Right atrium auricular region (tissue), 2 donors: ENCODE measurements at places on chromosomes 1 and 21. TPM values are rescaled to one million over a fixed set of nuclear protein-coding genes. Genes with fewer than 3 reads are reported as not detected.
A peak's percentile ranks its signal among the peaks of the same experiment; 100 is the strongest.

The OLFM3 gene
- total RNA-seq, result not detected

The CXADR gene
- total RNA-seq, result 25.8 TPM

The MTMR11 gene
- 1.6 TPM for total RNA-seq

The KCNK1 gene
- total RNA-seq, result 42.3 TPM

The NEK2 gene
- total RNA-seq, result not detected

DNA sequence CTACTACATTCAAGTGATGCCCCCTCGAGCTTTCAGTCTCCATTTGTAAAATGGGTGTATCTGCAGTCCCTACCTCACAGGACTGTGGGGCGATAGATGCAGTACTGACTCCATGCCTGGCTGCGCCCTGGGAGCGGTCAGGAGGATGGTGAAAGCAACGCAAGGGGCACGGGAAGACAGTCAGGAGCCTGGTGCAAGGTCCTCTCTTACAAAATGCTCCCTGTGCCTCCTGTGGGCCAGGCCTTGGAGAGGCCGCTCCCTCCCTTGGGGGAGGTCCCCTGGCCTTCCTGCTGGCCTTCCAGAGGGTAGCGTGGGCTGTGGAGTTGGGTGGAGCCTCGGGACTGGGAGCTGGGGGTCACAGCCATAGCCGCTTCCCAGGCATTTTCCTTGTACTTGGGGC, 21.6 kb downstream of the FAM151A start:
- H3K4me1 ChIP-seq, result no peaks in the 10 kb centered on the region
- peaks cover 31% of the 10 kb centered on the region for H3K36me3 ChIP-seq
- DNase-seq, result no peak
- no peak overlapping the region for H3K27ac ChIP-seq

DNA sequence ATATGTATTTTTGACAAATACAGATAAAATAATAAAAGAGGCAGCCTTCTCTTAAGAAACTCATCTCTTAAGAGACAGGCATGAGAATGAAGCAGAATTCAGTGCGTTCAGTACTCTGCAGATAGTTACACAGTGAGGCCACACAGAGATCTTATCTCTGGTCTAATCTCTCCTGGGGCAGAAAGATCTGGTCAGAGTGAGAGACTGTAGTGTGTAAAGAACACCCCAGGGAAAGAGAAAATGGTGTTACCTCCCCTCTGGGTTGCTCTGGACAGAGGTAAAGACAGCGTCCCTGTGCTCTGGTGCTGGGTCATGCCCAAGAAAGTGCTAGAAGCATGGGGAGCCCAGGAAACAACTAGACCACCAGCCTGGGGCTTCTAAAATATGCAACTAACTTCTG, 216.3 kb downstream of the SIPA1L2 start:
- H3K27me3 ChIP-seq, result no peaks in the 10 kb centered on the region
- H3K4me3 ChIP-seq, result no peak overlapping the region
- DNase-seq, result no peak
- no peaks in the 10 kb centered on the region for H3K4me1 ChIP-seq
- peaks cover 36% of the 10 kb centered on the region for H3K36me3 ChIP-seq

- no peak for DNase-seq
- no peak overlapping the region for H3K27ac ChIP-seq
- no peak overlapping the region for H3K4me3 ChIP-seq
- no peaks in the 10 kb centered on the region for H3K4me1 ChIP-seq
- H3K36me3 ChIP-seq, result no peaks in the 10 kb centered on the region
Observed at GRCh38 chr1:220666349-220666748, 23.8 kb upstream of the C1orf115 start.

DNA sequence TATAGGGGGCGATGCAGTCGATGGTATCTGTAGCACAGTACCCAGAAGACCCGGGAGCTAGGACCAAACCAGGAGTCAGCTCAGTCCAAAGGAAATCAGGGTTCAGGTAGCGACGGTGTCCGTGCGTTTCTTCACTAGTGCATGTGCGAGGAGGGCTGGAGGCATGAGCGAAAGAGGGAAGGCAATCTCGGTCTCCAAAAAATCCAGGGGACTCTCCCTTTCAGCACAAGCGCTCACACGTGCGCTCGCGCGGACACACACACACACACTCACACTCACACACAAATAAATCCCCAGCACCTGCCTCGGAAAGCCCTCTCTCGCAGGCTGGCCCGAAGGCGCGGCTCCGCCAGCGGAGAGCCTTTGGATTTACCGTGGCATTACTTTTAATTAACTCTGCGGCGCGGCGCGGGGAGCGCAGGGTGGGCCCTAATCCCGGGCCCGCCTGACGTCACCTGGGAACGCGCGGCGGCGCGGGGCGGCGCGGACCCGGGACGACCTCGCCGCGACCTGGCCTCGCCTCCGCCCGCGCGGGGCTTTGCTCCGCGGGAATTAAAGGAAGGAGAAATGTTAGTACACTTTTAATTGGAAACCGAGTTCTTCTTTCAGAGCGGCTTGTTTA, 121.2 kb downstream of the LMX1A start:
- no peak overlapping the region for H3K27ac ChIP-seq
- H3K4me3 ChIP-seq, result peak overlapping the region; percentile 26
- peaks cover 7% of the 10 kb centered on the region for H3K27me3 ChIP-seq
- no peak for DNase-seq
- no peaks in the 10 kb centered on the region for H3K4me1 ChIP-seq

GRCh38 chr21:44890961-44891541, 17.6 kb upstream of the PTTG1IP start:
- no peak overlapping the region for H3K27ac ChIP-seq
- no peak for DNase-seq
- no peaks in the 10 kb centered on the region for H3K27me3 ChIP-seq
- no peak overlapping the region for H3K4me3 ChIP-seq

DNA sequence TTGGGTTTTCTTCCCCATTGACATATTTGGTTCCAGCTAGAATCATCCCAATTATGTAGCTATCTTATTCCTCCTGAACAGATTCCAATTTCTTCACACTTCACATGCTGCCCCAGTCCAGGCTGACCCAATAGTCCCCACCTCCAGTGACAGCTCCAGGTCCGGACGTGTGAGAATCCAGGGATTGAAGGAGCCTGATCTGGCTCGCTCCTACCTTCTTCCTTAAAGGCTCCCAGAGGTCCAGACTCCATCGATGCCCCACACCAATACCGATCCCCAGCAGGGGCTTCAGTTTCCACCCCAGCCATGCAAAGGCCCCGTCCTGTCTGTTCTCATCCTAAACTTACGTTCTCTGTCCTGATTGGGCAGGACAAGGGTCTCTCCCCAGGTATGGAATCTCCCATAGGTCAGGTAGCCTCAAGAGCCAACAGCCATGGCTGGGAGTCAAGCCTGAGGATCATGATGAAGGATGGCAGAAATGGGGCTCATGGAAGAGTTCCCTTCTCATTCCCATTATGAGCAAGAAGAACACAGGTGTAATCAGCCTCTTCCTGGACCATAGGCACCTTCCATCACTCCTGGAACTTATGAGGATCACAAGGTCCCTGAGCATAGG, 20.4 kb upstream of the SLAMF9 start:
- H3K27me3 ChIP-seq, result no peaks in the 10 kb centered on the region
- DNase-seq, result peak; percentile 23
- H3K4me1 ChIP-seq, result peaks cover 14% of the 10 kb centered on the region
- H3K4me3 ChIP-seq, result no peak overlapping the region
- H3K36me3 ChIP-seq, result no peaks in the 10 kb centered on the region
- no peak overlapping the region for H3K27ac ChIP-seq

DNA sequence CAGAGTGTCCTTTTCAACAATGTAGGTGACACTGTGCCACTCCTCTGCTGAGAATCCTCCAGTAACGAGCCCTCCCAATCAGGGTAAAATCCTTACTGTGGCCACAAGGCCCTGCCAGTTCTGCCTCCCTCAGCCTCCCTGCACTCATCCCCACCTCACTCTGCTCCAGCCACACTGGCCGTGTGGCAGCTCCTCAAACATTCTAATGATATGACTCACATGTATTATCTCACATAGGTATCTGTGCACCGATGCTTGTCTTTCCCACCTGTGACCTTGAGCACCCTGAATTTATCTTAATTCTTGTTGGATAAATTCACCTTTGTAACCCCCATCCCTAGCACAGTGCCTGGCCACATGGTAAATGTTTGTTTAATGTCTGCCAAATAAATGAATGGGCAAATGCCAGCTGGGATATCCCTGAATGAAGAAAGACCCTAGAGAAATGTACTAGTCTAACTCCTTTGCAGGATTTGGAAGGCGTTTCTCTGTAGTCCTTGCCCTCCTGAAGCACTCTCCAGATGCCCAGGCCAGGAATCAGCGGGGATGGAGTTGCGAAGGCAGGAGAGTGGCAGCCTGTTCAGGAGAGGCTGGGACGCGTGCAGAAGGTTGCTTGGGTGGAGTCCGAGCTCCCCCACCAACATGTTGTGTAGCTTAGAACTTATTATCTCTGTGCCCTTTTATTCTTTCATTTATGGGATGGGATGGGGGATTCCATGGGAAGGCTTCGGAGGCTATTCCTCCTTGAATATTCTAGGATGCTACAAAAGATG, 106.0 kb downstream of the TMEM53 start:
- H3K4me1 ChIP-seq, result no peaks in the 10 kb centered on the region
- no peak overlapping the region for H3K27ac ChIP-seq
- H3K27me3 ChIP-seq, result no peaks in the 10 kb centered on the region
- DNase-seq, result no peak

GRCh38 chr1:221141606-221142285, 262.5 kb downstream of the HLX start:
- no peak overlapping the region for H3K27ac ChIP-seq
- H3K4me3 ChIP-seq, result no peak overlapping the region
- no peaks in the 10 kb centered on the region for H3K27me3 ChIP-seq
- no peaks in the 10 kb centered on the region for H3K4me1 ChIP-seq
- DNase-seq, result no peak

GRCh38 chr21:16378525-16378924, 648.7 kb downstream of the USP25 start:
- peak overlapping the region; percentile 7 for H3K27ac ChIP-seq
- H3K4me3 ChIP-seq, result no peak overlapping the region
- H3K4me1 ChIP-seq, result peaks cover 37% of the 10 kb centered on the region
- no peaks in the 10 kb centered on the region for H3K36me3 ChIP-seq

DNA sequence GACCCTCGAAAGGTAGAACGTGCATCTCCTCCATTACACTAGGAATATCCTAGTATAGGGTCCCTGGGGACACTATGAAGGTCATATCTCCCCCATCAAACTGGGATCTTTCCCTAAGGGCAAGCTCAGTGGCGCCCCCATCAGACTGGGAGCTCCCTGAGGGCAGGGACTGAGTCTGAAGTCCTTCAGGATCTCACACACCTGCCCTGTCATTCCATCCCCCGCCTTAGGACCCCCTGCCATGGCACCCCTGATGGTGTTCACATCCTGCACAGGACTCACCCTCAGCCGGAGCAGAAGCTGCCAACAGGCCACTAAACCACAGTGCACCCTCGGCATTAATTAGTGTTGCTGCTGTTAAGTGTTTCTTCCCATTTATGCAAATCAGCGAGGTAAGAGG, 50.4 kb downstream of the IGSF21 start:
- H3K27ac ChIP-seq, result no peak overlapping the region
- no peaks in the 10 kb centered on the region for H3K4me1 ChIP-seq
- H3K4me3 ChIP-seq, result no peak overlapping the region
- no peaks in the 10 kb centered on the region for H3K36me3 ChIP-seq
- DNase-seq, result no peak

DNA sequence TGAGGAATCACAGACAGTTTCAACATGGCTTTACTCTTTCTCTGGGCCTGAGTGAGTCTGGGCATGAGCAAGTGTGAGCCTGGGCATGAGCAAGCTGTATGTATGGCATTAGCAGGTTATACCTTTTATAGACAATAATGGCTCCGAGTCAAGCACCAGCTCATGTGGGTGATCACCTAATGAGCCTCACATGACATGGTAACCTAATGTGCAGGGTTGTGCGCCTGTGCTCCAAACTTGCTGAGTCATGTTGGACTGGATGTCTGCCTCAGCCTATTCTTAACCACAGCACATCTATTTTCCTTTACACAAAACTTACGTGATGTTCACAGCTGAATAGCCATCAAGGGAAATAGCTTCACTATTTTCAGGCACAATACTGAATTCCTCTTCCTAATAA, 236.2 kb upstream of the NRIP1 start:
- no peaks in the 10 kb centered on the region for H3K36me3 ChIP-seq
- no peak for DNase-seq
- H3K27ac ChIP-seq, result no peak overlapping the region

- DNase-seq, result no peak
- H3K36me3 ChIP-seq, result no peaks in the 10 kb centered on the region
- H3K4me1 ChIP-seq, result no peaks in the 10 kb centered on the region
- no peaks in the 10 kb centered on the region for H3K27me3 ChIP-seq
- no peak overlapping the region for H3K4me3 ChIP-seq
Observed at GRCh38 chr1:203934651-203935050, 73.3 kb downstream of the SNRPE start.

DNA sequence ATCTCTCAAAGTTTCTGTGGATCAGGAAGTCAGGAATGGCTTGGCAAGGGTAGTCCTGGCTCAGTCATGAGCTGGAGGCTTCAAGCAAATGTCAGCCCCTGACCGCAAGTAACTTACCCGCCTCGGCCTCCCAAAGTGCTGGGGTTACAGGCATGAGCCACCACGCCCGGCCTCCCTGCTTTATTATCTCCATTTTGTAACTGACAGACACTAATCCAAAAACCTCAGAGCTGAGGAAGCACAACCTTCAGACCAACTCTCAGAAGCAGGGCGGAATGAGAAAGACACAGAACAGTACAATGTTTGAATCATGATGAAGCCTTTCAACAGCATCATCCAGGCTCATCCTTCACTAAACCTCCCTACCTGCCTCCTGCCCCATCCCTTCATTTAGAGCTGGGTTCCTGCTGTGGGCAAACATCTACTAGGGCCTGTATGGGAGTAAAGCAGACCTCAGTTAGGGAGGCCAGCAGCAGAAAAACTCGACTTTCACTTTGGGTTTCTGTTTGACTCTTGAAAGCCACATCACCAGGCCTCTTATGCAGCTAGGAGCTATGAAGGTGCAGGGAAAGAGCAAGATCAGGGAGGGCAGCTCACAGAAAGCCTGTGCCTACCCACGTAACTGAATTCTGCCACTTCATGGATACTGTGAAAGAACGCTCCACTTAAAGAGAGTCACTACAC, 84.4 kb upstream of the RAB4A start:
- DNase-seq, result no peak
- no peaks in the 10 kb centered on the region for H3K4me1 ChIP-seq
- no peaks in the 10 kb centered on the region for H3K27me3 ChIP-seq
- no peak overlapping the region for H3K27ac ChIP-seq
- H3K36me3 ChIP-seq, result no peaks in the 10 kb centered on the region

- H3K4me3 ChIP-seq, result no peak overlapping the region
- no peaks in the 10 kb centered on the region for H3K27me3 ChIP-seq
- no peak for DNase-seq
- H3K27ac ChIP-seq, result no peak overlapping the region
Observed at GRCh38 chr1:101308935-101309333, 72.1 kb downstream of the S1PR1 start.

- DNase-seq, result no peak
- H3K27me3 ChIP-seq, result no peaks in the 10 kb centered on the region
- H3K4me3 ChIP-seq, result no peak overlapping the region
- no peaks in the 10 kb centered on the region for H3K36me3 ChIP-seq
- H3K27ac ChIP-seq, result no peak overlapping the region
Observed at GRCh38 chr21:15528346-15528745, 201.4 kb upstream of the USP25 start.

- no peak for DNase-seq
- no peak overlapping the region for H3K4me3 ChIP-seq
- no peaks in the 10 kb centered on the region for H3K36me3 ChIP-seq
- peaks cover 31% of the 10 kb centered on the region for H3K4me1 ChIP-seq
Observed at GRCh38 chr1:154809436-154810413, 60.4 kb downstream of the KCNN3 start.

- no peak for DNase-seq
- H3K4me3 ChIP-seq, result no peak overlapping the region
- no peaks in the 10 kb centered on the region for H3K36me3 ChIP-seq
- H3K27ac ChIP-seq, result no peak overlapping the region
Observed at GRCh38 chr1:33219886-33220661, 36.2 kb upstream of the ZNF362 start.

GRCh38 chr1:32337855-32338636, 2.0 kb upstream of the MARCKSL1 start:
- H3K36me3 ChIP-seq, result no peaks in the 10 kb centered on the region
- H3K27me3 ChIP-seq, result no peaks in the 10 kb centered on the region
- no peak for DNase-seq
- peak overlapping the region; percentile 25 for H3K27ac ChIP-seq
- H3K4me1 ChIP-seq, result peaks cover 44% of the 10 kb centered on the region
